ENCODE measurements at places on chromosomes 3 and 15.

GRCh38 chr3:191296041-191296541 lies 33.1 kb upstream of the CCDC50 start:
- no peak for DNase-seq

GRCh38 chr15:89370120-89370977 lies 35.7 kb upstream of the POLG start:
- no peak for DNase-seq

- no peak for DNase-seq
Measured at GRCh38 chr3:114122027-114122709, 56.7 kb downstream of the DRD3 start.

GRCh38 chr15:90681056-90681455 lies 36.1 kb upstream of the BLM start:
- no peak for DNase-seq

- DNase-seq, result no peak
Measured at GRCh38 chr15:86591994-86592735, 512.5 kb downstream of the AGBL1 start.

DNA sequence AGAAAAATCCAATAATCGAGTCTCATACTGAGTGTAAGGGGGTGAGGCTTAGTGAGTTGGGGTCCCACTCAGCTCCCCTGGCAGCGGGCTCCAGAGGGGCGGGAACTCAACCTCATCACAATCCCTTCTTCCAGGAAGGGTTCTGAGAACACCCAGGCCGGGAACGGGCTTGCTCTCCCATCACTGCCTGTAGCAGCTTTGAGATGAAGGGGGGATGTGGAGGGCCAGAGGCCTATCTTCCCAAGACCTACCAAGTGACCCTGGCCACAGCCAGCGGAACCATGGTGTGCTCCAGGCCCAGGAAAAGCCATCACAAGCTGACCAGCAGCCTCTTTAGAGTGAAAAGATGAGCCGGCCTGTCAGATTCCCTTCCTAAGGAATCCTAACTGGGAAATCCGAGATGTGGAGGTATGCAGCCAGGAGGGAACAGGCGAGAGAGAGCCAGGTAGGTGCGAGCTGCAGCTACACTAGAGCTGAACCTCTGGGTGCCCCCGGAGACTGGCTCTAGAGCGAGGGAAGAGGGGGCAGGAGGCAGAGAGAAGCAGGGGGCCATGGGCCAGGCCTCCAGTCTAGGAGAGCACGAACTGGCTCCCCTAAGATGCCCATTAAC lies 18.5 kb downstream of the GRAMD2A start:
- no peak for DNase-seq

- no peak for DNase-seq
Measured at GRCh38 chr15:57203906-57204305, 172.4 kb upstream of the CGNL1 start.

- no peak for DNase-seq
Measured at GRCh38 chr3:32147933-32148332, 41.5 kb downstream of the GPD1L start.

GRCh38 chr3:17979911-17980310 lies 237.5 kb upstream of the TBC1D5 start:
- no peak for DNase-seq

- no peak for DNase-seq
Measured at GRCh38 chr3:141367038-141367730, 1.1 kb upstream of the ZBTB38 start.

GRCh38 chr3:183259621-183260020 lies 6.6 kb downstream of the B3GNT5 start:
- no peak for DNase-seq

- DNase-seq, result no peak
Measured at GRCh38 chr15:90845201-90845949, 23.0 kb upstream of the FURIN start.

GRCh38 chr15:88299497-88299896 lies 43.0 kb upstream of the NTRK3 start:
- no peak for DNase-seq

- no peak for DNase-seq
Measured at GRCh38 chr3:140151321-140151720, 216.3 kb downstream of the CLSTN2 start.

GRCh38 chr3:48845170-48845569 lies 2.5 kb downstream of the PRKAR2A start:
- no peak for DNase-seq

GRCh38 chr15:36414670-36415069 lies 164.8 kb upstream of the CDIN1 start:
- no peak for DNase-seq

GRCh38 chr3:149454746-149455145 lies 19.8 kb upstream of the TM4SF4 start:
- DNase-seq, result no peak

- DNase-seq, result no peak
Measured at GRCh38 chr15:99455789-99456160, 110.0 kb upstream of the MEF2A start.

GRCh38 chr15:88838667-88839066 lies 35.4 kb downstream of the ACAN start:
- no peak for DNase-seq

DNA sequence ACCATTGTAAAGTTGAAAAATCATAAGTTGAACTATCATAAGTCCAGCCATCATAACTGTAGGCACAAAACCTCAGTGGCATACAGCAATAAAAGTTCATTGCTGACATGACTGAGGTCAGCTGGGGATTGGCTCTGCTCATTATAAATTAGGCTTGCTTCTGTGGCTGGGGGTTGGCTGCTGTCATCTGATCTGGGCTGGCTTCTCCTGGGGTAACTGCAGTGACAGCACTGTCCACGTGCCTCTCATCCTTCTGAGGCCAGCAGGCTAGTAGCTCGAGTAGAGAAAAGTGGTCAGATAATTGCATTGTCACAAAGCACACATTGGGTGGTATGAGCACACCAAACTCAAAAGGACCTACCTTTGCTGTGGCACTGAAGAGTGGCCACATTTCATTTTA lies 31.3 kb downstream of the CMTM7 start:
- DNase-seq, result no peak

DNA sequence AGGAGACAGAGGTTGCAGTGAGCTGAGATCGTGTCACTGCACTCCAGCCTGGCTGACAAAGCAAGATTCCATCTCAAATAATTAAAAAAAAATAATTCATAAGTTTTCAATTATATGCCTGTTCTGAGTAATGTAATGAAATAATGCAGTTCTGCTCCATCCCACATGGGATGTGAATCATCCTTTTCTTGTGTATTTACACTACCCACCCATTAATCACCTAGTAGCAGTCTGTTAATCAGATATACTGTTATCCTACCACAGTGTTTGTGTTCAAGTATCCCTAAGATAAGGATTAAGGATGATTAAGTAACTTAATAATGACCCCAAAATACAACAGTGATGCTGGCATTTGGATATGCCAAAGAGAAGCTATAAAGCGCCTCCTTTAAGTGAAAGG lies 38.8 kb downstream of the PIGB start:
- DNase-seq, result no peak

DNA sequence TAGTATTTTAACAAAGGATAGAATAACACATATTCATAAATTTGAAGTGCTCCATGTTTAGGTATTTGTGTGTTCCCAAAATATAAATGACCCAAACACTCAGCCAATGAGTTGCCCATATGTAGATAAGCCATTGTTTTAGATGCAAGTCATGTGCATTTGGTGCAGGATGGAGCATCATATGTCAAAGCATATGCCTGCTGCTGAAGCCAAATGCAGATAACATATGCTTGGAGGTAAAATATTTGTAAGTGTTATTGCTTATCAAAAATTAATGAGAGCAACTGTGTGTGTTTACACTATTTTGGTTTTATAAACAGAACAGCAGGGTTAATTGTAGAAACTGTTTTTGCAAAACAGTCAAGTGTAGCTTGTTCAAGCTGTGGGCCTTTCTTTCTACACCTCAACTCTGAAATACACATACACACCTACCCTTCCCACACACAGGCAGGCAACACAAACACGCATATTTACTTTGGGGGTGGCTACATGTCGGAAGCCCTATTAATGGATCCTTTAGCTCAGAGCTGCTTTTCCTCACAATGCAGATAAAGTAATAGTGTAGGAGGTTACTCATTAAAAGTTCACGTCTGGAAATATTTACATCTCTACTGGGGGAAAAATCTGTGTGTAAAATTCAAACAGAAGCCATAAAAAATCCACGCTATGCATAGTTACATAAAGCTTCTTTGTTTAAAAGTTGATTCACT lies 521.4 kb downstream of the ZNF385D start:
- no peak for DNase-seq

- no peak for DNase-seq
Measured at GRCh38 chr3:126350502-126351085, 6.6 kb downstream of the KLF15 start.

GRCh38 chr15:67405208-67406191 lies 115.4 kb upstream of the C15orf61 start:
- DNase-seq, result no peak

GRCh38 chr3:138443521-138444503 lies 9.4 kb downstream of the ESYT3 start:
- no peak for DNase-seq

GRCh38 chr3:4939276-4939675 lies 40.0 kb upstream of the BHLHE40 start:
- DNase-seq, result no peak

DNA sequence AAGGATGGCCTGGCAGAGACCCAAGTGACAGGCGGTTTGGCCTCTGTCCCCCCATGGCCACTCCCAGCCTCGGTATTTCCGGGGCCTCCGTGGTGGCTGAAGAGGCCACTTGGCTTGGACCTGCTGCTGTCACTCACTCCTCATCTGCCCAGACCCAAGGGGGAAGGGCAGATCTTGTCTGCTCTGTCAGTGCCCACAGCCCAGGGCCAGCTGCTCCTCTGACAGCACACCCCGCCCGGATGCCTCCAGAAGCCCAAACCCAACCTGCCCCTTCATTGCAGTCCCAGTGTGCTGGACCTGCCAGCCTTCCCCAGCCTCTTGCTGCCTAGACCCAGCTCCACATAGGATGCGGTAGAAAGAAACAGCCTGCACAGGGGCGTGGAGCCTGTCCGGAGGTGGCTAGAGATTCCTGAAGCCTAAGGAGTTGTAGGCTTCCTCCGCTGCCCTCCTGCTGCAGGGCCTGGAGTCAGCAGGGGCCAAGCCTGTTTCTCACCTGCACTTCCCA lies 52.0 kb downstream of the MAGEF1 start:
- DNase-seq, result no peak

GRCh38 chr3:99128235-99128634 lies 226.7 kb upstream of the DCBLD2 start:
- DNase-seq, result no peak

- DNase-seq, result no peak
Measured at GRCh38 chr3:55194376-55194775, 266.5 kb upstream of the LRTM1 start.

- DNase-seq, result peak; percentile 87
Measured at GRCh38 chr3:45592830-45593707, 1.5 kb upstream of the LIMD1 start.

DNA sequence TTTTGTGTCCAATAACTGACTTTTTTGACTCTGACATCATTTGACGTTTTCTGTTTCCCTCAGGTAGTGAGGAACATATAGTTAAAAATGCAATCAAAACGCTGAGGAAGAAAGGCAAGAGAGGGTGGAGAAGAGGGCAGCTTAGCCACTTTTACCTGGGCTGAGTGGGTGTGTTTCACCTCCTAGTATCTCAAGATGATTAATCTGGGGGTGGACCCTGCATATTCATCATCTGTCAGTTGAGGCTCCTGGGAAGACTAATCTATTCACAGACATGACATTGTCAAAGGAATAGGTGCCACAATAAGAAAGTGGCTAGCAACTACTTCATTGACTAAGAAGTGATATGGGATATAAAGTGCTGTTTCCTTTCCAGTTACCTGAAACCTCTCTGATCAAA lies 331.5 kb upstream of the RARB start:
- DNase-seq, result no peak

DNA sequence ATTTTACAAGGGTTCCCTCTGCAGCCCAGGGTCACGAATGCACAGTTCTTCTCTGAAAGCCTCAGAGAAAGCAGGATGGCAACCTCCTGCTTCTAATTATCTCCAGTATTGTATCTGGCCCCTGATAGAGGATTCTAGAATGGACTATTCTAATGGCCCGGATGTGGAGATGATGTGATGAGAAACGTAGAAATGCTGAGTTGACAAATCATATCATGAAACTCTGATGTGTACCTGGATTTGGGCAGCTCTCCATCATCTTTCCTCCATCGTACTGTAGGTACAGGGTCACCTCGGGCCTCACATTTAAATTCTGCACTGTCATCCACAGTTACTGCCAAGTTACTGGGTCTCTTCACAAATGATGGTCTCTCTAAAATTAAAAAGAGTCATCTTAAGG lies 1050.8 kb downstream of the ROBO1 start:
- DNase-seq, result no peak

- DNase-seq, result no peak
Measured at GRCh38 chr3:141333836-141334626, 34.3 kb upstream of the ZBTB38 start.

GRCh38 chr3:31770822-31771326 lies 210.2 kb downstream of the OSBPL10 start:
- DNase-seq, result no peak

DNA sequence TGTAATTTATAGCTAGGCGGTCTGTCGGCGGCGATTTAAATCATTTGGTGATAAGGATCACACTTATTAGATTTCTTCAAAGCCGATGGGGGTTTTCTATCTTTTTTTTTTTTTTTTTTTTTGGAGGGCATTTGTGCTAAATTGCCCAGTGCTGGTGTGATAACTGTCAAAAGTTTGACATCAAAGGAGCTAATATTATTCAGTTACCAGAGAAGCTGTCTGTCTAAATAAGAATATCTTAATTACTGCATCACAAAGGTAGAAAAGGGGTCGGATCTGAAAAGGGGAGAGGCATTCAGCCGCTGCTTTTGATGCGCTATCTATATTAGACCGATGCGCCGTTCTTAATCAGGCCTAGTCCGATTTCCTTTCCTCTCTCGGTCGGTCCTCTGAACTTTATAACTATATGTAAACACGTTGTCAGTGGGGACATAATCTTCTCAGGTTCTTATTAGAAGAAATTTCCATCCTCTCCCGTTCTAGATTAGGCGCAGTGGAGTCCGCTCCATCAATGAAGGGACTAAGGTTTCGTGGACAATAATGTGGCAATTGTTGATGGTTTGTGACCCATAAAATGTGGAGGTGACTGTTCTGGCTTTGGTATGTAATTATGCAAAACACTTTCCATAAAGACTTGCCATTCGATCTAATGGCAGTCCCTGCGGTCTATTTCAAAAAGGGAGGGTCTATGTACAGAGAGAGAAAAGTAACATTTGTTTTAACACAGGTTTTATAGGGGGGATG lies 31.7 kb downstream of the NR2F2 start:
- DNase-seq, result no peak

DNA sequence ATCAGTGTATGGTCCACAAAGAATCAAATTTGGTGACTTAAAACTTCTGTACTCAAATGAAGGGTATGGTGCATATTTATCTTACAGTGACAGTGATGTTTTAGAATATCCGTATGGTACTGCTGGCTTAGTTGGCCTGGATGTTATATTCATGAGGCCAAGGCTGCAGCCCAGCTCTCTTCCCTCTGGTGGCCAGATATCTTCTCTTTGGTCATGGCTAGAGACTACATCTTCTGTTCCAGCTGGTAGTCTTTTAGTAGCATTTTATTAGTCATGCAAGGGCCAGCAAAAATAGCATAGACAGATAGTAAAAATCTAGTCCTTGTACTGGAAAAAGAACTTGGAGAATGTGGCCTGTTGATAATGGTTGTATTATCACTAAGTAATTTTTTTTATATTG lies 124.0 kb upstream of the ROPN1 start:
- no peak for DNase-seq

Data from mesothelial cell of epicardium (in vitro differentiated cells).